ENCODE measurements at places on chromosomes 2 and 18. TPM values are rescaled to one million over a fixed set of nuclear protein-coding genes. Genes with fewer than 3 reads are reported as not detected.

Gene CHPF
- 533 TPM for total RNA-seq

- no peak for DNase-seq
- no peak overlapping the region for H3K27ac ChIP-seq
- H3K36me3 ChIP-seq, result no peaks in the 10 kb centered on the region
- no peaks in the 10 kb centered on the region for H3K4me1 ChIP-seq
These were observed 488.3 kb upstream of the SPRED2 start for GRCh38 chr2:65920659-65921058.

- H3K36me3 ChIP-seq, result peaks cover 3% of the 10 kb centered on the region
- no peaks in the 10 kb centered on the region for H3K27me3 ChIP-seq
- DNase-seq, result no peak
- H3K4me3 ChIP-seq, result no peak overlapping the region
- no peak overlapping the region for H3K27ac ChIP-seq
These were observed 11.2 kb downstream of the ARID5A start for GRCh38 chr2:96547731-96548171.

DNA sequence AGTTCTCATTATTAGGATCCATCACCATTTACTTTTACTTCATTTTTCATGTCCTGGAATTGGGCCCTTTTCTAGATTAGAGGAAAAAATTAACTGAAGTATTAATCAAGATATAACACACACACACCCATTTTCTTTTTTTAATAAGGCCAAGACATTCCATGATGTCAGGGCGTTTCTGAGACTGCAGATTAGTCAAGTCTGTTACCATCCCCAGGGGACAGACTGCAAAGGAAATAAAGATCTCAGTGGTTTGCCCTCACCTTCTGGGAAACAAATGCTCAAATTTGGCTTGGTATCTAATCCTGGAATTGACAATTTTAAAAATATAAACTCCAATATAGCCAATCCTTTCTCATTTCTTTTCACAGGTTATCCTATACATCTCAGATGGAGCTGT, 27.4 kb downstream of the RMP24 start:
- H3K4me1 ChIP-seq, result peaks cover 12% of the 10 kb centered on the region
- no peaks in the 10 kb centered on the region for H3K36me3 ChIP-seq
- no peaks in the 10 kb centered on the region for H3K27me3 ChIP-seq
- H3K27ac ChIP-seq, result no peak overlapping the region
- H3K4me3 ChIP-seq, result no peak overlapping the region
